Stimulated activated CD4-positive, alpha-beta T cell treated with anti-CD3 and anti-CD28 coated beads, Interleukin-4, amount 100 ng/mL, for 48 hours (primary cell): ENCODE measurements at places on chromosomes 2 and 18.
A peak's percentile ranks its signal among the peaks of the same experiment; 100 is the strongest.

GRCh38 chr2:16302431-16303272 is 362.3 kb downstream of the MYCN start:
- DNase-seq = no peak

DNA sequence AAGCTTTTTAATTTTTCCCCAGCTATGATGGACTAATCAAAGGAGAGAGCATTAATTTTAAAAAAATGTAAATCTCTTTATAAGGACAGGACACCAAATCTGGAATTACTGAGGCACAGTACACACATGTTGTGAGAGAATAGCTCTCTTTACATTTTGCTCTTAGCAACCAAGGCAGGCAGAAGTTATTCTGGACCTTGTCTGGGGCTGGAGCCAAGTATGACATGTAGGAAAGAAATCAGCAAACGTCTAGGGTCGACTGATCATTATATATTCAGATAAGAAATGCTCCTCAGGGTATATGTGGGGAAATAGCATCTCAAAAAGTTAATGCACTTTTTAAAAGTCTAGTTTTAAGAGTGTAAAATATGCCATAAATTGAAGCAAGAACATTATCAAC is 1330.0 kb upstream of the CELF4 start:
- DNase-seq = no peak

GRCh38 chr2:74671479-74671878 is 17.4 kb downstream of the SEMA4F start:
- no peak for DNase-seq

DNA sequence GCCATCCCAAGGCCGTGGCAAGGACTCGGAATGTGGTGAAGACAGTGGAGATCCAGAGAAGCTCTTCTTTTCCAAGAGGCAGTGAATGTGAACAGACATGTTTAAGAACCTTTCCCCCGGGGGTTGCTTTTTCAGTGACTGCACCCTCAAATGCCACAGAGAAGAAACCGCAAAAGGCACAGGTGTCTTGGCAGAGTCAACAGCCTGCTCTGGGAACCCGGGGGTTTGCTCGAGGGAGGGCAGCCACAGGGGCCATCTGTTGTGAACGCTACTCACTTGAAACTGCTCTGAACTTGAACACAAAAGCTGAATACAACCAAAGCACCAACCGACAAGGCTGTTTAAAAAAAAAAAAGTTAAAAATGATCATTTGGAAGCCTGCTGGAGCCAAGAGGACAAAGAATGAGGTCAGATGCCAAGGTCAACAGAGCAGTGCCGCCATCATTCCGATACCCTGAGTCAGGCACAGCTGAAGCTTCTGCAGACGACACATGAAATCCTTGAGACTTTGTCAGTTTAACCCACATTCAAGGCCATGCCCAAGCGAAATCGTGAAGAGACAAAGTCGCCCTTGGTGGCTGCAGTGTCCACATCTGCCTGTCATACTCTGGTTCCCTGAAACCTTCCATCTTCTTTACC is 47.4 kb downstream of the PSMG2 start:
- DNase-seq = no peak

DNA sequence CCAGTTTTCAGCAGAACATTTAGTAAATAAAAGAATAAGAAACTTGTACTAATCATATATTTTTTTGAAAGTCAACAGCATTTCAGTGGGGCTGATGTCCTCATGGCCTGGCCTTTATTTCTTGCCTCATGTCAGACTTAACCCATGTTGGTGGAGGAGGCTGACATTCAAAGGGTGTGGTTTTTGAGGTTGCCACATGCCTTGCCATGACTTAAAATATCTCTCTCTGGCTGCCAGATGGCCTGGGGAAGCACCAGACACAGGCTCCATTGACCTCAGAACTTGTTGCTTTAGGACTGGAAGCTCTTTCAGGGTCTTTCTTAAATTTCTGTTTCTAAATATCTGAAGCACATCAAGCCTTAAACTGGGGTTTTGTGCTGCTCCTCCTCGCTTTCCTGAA is 32.5 kb upstream of the CD28 start:
- no peak for DNase-seq

DNA sequence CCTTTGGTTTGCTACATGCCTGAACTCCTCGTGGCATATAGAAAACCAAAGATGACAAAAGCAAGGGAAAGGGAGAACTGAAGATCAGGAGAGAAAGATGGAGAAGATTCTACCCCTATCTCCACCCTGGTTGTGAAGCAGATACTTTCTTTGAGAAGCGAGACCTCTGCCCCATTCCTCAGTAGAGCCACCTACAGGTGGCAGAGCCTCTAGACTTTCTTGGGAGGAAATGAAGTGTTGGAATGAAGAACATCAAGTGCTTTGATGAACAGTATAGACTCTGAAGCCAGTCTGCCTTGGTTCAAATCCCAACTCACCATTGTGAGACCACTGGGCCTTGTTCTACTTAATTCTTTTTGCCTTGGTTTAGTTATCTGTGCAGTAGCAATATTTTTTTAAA is 348.8 kb upstream of the ETAA1 start:
- DNase-seq = no peak

DNA sequence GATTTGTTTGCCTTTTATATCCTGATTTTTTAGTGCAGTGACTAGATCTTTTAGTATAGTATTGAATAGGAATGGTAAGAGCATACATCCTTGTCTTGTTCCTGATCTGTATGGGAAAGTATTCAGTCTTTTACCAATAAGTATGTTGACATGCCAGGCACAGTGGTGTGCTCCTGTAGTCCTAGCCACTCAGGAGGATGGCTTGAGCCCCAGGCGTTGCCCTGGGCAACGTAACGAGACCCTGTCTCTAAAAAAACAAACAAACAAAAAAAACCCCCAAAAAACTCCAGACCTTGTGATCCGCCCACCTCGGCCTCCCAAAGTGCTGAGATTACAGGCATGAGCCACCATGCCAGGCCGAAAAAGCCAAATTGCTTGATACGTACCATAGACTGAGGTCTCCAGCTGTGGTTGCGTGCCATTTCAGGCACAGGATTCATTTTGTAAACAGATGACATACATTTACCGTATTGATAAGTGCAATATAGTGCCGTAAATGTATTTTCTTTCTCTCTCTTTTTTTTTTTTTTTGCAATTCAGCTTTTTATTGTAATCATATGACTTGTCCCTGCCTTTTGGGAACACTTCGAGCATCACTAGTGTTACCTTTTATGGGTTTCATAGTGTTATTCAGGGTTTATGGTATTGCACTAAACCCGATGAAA is 18.5 kb downstream of the BIRC6 start:
- no peak for DNase-seq

DNA sequence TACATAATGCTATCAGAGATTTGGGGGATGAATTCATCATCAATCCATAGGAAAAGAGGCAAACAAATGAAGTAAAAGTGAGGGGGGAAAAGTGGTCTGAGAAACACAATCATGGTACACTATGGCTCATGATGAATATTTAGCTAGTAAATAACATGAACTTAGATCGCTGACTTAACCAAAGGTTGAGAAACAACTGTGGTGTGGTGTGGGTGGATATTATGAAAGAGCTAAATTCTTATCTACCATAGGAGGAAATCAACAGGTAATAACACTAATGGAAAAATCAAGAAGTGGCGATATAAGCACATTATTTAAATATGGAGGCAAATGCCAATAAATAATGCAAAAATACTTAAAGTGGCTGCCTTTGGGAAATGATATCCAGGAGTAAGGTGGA is 12.2 kb upstream of the TPRKB start:
- no peak for DNase-seq

DNA sequence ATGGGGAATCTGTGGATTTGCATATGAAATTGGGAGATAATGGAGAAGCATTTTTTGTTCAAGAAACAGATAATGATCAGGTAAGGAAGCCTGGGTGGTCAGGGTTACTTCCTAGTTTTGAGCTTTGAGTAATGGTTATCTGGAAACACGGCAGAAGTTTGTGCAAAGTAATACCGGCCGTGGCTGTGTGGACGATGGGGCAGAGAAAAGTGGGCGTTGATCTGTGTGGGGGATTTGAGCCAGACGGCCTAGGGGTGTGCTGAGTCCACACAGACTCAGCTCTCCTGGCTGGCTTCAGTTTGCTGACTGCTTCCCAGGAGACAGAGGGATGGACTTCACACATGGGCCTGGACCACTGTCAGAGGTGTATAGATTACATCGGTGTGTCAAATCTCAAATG is 21.3 kb downstream of the LPIN1 start:
- DNase-seq = no peak

DNA sequence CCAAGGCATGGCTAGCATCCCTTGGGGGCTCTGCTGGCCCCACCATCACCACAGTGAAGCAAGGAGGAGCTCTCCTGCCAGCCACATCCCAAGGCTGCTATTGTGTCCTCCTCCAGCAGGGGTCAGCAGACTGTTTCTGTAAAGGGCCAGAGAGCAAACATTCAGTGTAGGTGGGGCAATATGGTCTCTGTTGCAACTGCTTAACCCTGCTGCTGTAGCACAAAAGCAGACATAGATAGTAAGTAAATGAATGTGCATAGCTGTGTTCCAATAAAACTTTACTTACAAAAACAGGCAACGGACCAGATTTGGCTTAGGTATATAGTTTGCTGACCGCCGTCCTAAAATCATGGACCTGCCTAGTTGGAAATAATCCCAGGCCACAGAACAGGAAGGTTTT is 36.4 kb upstream of the ZBTB7C start:
- peak; percentile 66 for DNase-seq

DNA sequence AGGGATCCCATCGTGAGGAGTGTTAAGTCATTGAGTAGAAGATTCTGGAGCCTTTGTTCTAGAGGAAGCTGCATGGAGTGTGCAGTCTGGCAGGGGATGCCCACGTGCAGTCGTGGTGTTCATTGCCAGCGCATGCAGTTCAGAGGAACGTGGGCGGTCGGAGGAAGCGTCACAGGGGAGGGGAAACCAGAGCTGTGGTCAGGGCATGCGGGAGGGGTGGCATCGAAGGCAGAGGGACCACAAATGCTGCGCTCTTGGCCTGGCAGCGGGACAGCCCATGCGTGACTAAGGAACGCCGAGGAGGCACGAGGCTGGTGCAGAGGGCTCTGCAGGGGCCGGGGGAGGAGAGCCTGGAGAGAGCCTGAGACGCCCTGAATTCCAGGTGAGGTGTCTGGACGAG is 141.1 kb downstream of the KLHL29 start:
- no peak for DNase-seq

DNA sequence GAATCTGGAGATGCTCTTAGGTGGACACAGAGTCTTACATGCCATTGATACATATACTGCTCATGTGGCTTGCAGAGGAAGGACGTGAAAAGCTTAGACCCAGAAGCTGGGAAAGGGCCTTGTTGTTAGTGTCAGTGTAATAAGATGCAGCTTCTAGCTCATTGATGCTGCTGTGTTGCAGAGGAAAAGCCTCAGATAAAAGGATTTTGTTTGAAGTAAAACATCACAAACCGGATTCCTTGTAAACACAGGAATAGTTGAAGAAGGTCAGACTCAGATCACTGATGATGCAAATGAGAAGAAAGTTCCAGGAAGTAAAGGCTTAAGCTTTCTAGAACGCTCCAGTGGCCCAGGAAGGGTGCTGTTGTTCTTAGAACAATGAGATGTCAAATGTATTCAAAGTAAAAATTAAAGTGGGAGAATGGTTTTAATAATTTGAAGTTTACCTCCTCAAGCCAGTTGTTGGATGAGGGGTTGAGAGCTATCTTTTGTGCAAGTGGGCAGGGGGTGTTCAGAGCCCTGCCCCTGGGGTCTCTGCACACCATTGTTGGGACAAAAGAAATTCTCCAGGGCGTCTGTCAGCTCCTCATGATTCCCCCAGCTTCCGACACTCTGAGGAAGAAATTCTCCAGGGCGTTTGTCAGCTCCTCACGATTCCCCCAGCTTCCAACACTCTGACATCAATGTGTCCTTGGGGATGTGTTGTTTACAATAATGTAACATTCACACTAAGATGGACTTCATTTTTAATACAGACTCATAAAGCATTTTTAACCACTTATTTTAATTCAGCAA is 61.3 kb upstream of the CHMP1B start:
- no peak for DNase-seq

GRCh38 chr2:168216351-168217005 is 30.9 kb downstream of the STK39 start:
- no peak for DNase-seq
